Cardiac septum (tissue), 1 donor: ENCODE measurements at places on chromosomes 6 and 20.

DNA sequence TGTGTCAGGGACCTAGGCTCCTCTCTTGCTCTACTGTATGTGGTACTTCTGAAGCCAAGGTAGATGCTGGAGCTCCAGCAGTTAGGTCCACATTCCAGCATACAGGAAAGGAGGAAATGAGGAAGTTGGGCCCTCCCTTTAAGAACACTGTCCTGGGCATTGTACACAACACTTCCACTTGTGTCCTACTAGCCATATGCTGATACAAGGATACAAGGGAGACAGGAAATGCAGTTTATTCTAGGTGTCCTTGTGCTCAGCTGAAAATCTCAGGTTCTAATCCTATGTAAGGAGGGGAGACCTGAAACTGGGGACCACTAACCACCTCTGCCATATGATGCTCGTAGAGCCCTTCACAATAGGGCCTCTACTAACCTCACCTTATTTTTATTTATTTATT, 4.2 kb downstream of the TRIB3 start:
- no peak for DNase-seq

DNA sequence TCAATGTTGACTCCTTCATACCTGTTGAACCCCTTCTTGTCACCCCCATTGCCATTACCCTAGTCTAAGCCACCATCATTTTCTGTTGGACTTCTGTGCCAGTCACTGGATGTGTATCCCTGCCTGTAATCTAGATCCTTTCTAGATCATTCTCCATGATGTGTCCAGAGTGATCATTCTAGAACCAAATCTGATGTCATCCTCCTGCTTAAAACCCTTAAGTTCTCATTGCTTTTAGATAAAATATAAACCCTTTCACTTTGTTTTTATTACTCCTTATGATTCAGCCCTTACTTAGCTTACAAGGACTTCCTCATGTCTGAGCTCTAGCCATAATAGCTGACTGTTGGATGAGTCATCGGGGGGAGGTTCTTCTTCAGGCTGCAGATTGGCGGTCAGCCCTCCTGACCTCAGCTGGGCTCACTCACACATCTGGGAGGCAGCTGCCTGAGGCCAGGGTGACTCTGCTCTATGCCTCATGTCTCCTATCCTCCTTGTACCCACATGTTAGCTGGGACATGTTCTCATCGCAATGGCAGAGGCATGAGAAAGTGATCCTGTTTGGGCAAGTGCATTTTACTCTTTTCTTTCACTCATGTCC, 287.6 kb downstream of the ESR1 start:
- peak; percentile 82 for DNase-seq

- DNase-seq, result no peak
Observed at GRCh38 chr6:146581968-146582367, 16.8 kb upstream of the ADGB start.

- DNase-seq, result no peak
Observed at GRCh38 chr6:132063738-132064137, 112.6 kb upstream of the CCN2 start.

DNA sequence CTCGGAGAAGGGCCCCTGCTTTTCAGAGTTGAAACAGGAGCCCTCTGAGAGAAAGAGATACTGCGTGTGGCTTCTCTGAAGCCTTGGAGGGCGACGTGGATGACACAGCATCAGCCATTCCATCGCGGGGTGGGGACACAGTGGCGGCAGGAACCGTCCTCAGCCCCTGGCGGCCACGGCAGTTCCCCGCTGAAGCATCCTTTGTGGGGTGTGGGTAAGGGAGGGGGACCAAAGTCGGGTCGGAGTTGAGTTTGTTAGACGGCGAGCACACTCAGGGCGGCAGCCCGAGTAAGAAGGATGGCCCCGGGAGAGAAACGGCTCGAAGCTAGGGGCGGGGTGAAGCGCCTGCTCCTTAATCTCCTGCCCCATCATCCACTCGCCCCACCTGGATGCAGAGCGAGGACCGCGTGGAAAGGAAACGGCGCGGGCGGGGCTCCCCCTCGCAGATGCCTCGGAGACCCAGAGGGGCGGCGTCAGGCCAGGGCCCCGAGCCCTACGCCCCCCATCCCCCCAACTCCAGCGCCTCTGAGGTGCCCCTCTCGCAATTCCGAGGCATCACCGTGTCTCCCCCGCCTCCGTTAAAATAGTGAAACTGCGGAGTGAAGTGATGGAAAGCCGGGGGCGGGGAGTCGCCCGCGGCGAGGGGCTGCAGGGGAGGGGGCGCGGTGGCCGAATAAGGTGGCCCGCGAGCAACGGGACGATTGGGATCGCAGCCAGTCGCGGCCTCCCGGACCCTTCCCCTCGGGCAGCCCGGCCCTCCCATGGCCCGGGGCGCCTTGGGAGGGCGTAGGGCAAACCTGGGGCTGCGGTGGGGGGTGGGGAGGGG, 796 bp upstream of the RREB1 start:
- peak; percentile 78 for DNase-seq

DNA sequence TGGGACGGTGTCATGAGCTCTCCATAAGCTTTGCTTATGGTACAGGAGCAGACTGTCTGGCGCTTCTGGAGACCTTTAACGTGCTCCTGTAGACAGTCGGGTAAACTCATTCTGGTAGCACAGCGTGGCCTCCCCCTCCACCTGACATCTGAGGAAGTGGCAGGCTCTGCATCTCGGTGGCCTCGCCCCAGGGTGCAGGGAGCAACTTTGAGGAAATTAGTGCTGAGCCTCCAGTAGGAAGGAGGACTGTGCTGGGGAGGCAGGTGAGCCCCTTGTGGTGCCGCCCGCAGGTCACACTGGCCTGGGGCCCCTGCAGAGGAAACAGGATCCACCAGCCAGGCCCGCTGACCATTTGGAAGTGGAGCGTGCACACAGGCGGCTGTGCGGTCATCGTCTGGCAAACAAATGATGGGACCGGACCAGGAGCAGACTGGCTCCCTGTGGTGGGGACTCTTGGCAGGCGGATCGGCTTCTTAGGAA, 57.9 kb downstream of the SYNJ2 start:
- peak; percentile 75 for DNase-seq

- no peak for DNase-seq
Observed at GRCh38 chr6:136470044-136470443, 80.2 kb downstream of the MAP7 start.

DNA sequence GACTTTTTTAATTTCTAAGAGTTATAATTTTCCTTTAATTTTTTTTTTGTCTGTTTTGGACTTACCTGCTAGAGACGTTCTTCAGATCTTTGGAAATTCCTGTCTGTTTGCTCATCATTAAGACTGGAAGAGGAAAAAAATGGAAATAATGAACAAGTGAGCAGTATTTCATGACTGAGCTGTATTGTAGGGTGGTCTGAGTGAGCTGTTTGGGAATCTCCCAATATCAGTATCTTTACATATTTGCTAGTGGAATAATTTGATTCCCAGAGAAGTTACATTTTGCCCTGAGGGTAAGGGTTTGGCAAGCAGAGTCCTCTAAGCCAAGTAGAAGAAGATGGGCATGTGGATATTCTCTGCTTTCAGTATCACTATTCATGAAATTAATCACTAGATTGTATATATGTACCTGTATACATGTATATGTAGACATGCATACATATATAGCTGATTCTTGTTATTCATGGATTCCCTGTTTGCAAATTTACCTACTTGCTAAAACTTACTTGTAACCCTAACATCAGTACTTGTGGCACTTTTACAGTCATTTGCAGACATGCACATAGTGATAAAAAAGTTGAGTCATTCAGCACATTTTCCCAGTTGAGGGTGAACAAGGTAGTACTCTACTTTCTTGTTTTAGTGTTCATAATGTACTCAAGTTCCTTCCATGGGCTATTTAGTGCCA, 13.5 kb downstream of the ZC2HC1B start:
- DNase-seq, result no peak

GRCh38 chr20:42441864-42442331, 747.8 kb downstream of the PTPRT start:
- DNase-seq, result no peak

DNA sequence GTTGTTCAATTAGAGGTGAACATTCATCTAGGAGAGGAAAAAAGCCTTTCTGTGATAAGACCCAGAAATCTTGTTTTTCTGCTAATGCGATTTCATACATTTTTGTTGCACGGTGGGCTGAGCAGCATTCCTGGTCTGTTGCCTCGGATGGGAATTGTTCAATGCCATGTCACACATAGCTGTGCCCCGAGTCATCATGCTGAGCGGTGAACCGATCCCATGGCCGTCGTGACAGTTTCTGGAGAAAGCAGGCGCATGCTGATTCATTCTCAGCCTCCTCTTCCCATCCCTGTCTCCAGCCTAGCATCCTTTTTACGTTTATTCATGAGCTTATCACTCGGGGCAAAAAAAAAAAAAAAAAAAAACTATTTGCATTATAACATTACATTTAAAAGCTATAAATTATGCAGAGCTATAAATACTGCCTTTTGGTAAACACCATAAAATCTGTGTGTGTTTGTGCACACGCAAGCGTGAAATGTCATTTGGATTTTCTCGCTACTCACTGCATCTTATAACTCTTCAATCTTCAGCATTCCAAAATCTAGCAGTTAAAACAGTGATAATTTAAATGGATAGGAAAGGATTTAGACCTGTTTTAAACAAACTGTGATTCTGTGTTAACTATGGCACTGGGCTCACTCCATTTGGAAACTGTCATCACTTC, 58.9 kb upstream of the IFNGR1 start:
- DNase-seq, result no peak

GRCh38 chr6:24154121-24154520, 28.1 kb downstream of the NRSN1 start:
- no peak for DNase-seq

- peak; percentile 65 for DNase-seq
Observed at GRCh38 chr6:170212956-170213636, 77.8 kb downstream of the DLL1 start.

DNA sequence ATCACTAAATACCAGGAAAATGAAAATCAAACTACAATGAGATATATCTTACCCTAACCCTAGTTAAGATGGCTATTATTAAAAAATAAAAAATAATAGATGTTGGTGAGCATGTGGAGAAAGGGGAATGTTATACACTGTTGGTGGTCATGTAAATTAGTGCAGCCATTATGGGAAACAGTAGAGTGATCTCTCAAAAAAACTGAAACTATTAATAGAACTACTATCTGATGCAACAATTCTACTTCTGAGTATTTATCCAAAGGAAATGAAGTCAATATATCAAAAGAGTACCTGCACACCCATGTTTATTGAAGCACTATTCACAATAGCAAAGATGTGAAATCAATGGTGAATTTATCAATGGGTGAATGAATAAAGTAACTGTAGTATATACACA, 48.6 kb downstream of the HLA-A start:
- no peak for DNase-seq

- peak; percentile 93 for DNase-seq
Observed at GRCh38 chr6:29964887-29965562, 22.7 kb downstream of the HLA-A start.

DNA sequence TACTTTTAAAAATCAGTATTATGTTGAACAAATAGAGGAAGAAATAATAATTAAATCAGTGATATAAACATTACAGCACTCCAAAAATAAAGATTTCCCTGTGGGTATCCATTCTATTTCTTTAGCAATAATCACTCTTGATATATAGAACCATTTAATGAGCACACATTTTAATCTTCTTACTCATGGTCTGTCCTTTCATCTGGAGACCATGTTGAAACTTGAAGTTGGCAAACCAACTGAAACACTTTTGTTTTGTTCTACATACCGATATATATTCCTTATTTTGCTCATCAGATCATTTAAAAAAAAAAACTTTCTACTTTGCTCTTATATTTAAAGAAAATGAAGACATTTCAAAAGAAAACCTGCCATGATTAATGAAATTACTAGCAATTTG, 13.4 kb downstream of the C6orf58 start:
- no peak for DNase-seq

GRCh38 chr6:71444222-71444621, 155.6 kb downstream of the OGFRL1 start:
- no peak for DNase-seq

DNA sequence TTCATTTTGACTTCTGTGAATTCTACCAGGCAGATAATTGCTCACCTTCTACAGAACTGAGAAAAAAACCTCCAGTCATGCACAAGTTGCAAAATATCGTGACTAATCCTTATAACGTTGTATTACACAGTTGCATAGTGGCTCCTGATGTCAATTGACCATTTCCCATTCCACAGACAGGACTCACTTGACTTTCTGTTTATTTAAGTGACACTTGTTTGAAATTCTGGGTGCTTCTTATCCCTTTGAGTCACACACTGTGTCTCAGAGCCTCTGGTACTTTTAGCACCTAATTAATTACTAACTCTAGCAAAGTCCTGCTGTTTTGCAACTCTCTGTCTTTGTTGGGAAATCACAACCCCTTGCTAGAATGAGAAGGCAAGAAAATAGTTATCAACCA, 16.2 kb upstream of the RSPO3 start:
- DNase-seq, result no peak

DNA sequence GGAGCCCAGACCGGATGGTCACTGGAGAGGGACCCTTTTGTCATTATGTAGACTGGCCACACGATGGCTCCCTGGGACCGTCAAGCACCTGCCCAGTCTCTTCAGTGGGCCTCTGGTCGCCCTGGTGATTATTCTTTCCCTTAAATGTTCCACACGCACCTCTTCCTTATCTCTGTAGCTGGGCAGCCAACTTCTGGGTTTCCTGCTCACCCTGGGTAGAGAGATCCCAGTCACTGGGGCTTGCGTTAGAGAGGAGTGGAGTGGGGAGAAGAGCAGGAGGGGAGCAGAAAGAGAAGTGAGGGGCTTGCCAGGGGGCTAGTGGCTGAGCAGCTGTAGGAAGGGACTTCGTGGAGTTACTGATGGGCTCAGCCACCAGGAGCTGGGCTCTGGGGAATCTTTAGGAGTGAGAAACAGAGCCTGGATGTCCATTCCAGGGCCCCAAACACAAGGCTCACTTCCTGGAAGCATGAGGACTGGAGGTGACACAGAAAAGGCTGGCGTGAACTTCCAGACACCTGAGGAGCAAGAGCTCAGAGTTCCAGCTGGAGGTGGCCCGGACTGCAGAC, 150.1 kb downstream of the DHX35 start:
- DNase-seq, result no peak

- no peak for DNase-seq
Observed at GRCh38 chr6:130162421-130162820, 60.3 kb downstream of the SAMD3 start.

- DNase-seq, result no peak
Observed at GRCh38 chr20:25437153-25437581, 29.7 kb downstream of the GINS1 start.

GRCh38 chr6:99252421-99252820, 97.1 kb downstream of the FAXC start:
- DNase-seq, result no peak

GRCh38 chr6:128597004-128597403, 76.6 kb upstream of the PTPRK start:
- DNase-seq, result no peak

GRCh38 chr20:17625246-17626051, 55.6 kb downstream of the DSTN start:
- peak; percentile 64 for DNase-seq

- no peak for DNase-seq
Observed at GRCh38 chr6:114421199-114421598, 78.4 kb upstream of the HS3ST5 start.
